ENCODE measurements at places on chromosomes 3 and 15.

DNA sequence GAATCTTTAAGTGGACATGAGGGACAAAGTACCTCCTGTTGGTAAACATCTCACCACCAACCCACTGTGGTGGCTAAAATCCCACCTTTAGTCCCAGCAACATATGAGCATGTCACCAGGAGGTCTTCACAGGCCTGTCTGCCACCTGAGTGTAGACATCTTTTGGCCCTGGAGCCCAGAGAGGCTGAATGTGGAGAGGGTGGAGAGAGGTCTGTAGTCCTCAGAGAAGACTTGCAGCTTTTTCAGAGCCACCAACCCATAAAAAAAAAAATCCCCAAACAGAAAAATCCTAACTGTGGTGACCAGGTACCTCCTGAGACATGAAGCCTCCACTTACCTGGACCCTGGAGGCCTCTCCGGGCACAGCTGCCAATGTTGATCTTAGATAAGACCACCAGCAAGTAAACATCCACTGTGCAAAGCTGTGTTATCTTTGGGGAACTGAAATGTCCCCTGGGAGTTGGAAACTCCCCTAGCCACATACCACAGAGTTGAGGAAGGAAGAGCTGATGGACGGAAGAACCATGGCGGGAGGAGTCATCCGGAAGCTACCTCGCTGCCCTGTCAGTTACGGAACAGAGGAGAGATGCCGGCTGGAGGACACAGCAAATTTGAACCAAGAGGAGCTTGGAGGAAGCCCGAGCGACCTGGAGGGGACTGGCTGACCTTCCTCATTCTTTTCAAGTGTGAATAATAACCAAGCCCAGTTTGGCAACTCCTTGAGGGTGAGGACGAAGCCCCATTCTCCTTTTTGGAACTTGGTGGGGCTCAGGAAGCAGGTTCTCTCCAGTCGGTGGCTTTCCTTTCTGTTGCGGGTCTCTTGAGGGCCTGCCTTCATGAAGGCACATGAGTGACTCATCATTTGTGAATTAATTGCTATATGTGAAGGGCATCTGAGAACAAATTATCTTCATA lies at the start of gene GHRL:
Gene GHRL (minus strand): TSS at position 443 of the 915 bp plus-strand sequence. CDS start 2,767 bp downstream, outside the sequence.
- no peak for DNase-seq

DNA sequence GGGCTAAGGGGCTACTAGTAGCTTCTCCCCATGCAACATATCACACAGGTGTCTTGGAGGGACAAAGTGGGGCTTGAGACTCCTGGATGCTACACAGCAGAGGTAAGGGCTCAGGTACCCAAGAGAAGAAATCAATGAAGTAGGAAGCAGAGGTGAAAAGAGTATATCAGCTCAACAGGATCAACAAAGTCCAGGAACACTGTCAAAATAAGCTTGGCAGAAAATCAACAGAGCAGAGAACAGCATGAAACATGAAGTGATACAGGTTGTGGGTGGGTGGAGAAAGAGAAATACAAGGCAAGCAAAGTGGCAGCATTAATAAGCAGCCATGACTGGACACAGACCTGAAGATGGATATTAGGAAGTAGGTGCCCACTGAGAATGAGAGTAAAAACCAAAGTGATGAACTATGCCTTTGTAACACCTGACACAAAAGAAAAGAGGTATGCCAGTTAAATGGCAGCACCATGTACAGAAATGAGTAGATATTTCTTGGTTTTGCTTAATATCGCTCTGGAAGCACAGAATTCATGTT lies 637.4 kb downstream of the FHIT start:
- no peak for DNase-seq

- no peak for DNase-seq
These were observed 301.1 kb downstream of the TBL1XR1 start for GRCh38 chr3:176896165-176896564.

GRCh38 chr3:117409701-117410459 lies 700.3 kb downstream of the TUSC7 start:
- no peak for DNase-seq

All from neural crest cell (in vitro differentiated cells).